T1000 (cell line): ENCODE measurements at places on chromosomes 13 and 19.

- DNase-seq = no peak
These were observed 19.9 kb upstream of the CACTIN start for GRCh38 chr19:3646336-3647092.

DNA sequence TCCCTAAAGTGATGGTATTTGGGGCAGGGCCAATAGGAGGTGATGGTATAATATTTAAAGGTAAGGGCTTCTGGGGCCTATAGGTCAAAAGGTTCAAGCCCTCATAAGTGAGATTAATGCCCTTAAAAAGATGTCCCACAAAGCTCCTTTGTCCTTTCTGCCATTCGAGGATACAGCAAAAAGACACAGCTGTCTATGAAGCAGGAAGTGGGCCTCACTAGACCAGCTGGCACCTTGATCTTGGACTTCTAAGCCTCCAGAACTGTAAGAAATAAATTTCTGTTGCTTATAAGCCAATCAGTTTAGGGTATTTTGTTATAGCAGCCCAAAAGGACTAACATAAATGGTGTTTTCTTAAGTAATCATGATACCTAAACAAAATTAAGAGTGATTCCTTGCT is 27.2 kb upstream of the POU4F1 start:
- DNase-seq = no peak

DNA sequence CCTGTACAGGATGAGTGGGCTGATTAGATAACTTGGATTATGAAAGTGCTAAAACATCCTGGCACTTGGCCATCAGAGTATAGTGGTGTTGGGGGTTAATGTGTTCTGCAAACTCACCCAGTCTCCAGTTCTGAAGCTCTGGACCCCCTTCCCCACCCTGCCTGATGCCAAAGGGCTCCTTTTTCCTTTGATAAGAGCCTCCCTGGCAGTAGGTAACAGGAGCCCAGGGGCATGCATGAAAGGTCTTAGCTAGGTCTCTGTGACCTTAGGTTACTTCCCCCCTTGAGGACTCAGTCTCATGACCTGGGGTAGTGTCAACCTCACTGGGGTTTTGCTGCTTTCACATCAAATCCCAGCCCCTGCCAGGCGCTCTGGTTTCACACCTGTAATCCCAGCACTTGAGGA is 2.5 kb downstream of the RPS28 start:
- DNase-seq = no peak

- DNase-seq = no peak
These were observed 179.9 kb upstream of the TSHZ3 start for GRCh38 chr19:31529121-31529520.

DNA sequence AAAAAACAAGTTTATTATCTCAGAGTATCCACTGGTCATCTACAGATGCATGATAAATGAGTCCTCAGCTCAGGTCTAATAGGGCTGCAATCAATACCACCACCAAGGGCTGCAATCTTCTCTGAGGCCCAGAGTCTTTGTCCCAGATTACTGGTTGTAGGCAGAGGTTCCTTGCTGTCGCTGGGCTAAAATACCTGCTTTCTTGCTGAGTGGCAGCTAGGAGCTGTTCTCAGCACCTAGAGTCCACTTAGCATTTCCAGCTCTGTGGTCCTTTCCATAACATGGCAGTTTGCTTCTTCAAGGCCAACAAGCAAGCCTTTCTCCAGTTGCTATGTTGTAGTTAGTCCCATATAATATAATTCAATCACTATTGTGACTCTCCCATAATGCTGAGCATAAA is 351.3 kb downstream of the SLITRK1 start:
- DNase-seq = no peak

- no peak for DNase-seq
These were observed 3.3 kb downstream of the FBL start for GRCh38 chr19:39842693-39843435.

DNA sequence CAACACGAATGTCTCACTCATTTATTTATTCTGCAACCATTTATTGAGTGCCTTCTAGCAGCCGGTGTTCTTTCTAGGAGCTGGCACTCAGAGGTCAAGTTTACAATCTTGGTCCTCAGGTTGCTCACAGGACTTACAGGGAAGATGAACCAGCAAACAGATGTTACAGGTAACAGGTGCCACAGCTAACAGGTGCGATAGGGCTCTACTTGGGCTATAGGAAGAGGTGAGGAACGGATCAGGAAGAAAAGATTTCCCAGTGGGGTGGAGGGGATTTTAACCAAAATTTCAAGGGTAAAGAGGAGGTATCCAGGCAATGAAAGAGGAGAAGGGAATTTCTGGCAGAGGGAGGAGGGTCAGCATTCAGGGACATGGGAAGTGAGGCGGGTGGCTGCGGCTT is 87.3 kb upstream of the FARP1 start:
- no peak for DNase-seq

DNA sequence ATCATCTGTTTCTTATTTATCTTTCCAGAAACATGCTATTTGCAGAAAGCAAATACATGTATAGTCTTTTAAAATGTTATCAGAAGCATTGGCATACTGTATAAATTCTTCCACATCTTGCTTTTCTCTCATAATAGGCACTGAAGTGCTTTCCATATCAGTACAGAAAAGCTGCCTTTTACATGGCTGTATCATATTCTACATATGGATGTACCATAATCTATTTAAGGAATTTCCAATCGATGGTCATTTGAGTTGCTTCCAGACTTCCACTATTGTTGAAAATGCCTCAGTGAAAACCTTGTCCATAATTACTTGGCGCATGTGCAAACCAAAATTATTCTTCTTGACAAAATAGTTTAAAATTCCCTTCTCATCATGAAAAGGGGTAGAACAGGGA is 272.5 kb downstream of the LHFPL6 start:
- DNase-seq = no peak

GRCh38 chr19:57267291-57267690 is 13.0 kb upstream of the ZNF460 start:
- DNase-seq = no peak

- no peak for DNase-seq
These were observed 86.1 kb downstream of the KLF12 start for GRCh38 chr13:74047931-74048600.

GRCh38 chr19:28296506-28296905 is 916.4 kb downstream of the UQCRFS1 start:
- DNase-seq = no peak

DNA sequence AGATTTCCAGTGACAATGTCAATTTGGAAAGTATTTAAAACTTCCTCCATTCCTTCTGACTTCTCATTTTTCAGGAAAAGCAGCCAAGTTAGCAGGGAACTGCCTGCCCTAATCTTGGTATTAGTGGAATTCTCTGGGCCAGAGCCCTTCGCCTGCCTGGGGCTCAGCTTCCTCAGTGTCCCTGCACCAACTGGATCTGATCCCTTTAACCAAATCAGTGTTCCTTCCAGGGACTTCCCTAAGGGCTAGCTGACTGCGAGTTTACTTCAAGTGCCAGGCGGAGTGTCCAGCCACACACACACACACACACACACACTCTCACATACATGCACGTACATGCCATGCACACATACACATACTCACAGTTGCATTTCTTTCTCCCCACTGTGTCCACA is 20.0 kb downstream of the RAB20 start:
- no peak for DNase-seq

GRCh38 chr13:53732664-53733063 is 704.1 kb downstream of the OLFM4 start:
- DNase-seq = no peak

GRCh38 chr19:45592366-45592765 is 7.8 kb upstream of the OPA3 start:
- no peak for DNase-seq

- DNase-seq = no peak
These were observed 138.6 kb downstream of the KCNRG start for GRCh38 chr13:50153876-50154275.

DNA sequence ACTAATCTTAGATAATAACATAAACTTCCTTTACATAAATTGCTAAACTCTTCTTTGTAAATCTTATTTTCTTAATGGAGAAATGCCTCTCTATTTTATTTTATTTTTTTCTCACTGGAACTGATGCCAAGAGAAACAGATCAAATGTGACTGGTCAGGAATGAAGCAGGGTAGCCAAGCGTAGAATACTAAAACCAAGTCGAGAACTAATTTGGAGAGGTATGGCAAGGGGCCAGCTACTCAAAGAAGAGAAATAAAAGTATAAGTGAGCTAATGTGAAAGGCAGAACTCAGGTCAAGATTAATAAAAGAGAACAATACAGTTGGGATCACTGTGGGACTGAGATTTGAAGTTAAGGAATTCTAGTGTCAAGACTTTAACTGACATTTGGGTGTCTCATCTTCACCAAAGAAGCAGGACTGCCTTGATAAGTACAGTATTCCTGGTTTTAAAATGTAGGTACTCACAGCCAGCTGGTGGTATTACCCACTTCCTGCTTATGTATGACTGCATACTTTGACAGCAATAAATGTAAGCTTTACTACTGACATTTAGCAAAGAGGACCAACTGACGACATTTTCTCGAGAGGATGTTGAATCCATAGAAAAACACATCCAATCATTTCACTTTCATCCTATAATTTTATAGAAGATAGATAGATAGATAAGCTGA is 1192.2 kb downstream of the EFNB2 start:
- no peak for DNase-seq

DNA sequence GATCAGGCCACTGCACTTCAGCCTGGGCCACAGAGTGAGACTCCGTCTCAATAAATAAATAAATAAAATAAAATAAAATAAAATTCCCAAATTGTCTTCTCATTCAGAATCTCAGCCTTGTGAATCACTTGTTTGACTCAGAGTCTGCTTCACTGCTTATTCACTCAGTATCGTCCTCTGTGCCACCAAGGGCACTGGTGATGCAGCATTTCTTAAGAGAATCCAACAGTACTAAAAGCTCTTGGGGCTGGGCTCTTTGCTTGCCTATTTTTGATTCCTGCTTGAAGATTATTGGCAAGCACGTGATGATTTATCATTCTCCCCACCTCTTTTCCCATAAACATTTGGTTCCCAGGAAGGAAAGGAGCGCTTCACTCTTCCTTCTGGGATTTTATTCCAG is 54.8 kb upstream of the HMGB1 start:
- DNase-seq = no peak

DNA sequence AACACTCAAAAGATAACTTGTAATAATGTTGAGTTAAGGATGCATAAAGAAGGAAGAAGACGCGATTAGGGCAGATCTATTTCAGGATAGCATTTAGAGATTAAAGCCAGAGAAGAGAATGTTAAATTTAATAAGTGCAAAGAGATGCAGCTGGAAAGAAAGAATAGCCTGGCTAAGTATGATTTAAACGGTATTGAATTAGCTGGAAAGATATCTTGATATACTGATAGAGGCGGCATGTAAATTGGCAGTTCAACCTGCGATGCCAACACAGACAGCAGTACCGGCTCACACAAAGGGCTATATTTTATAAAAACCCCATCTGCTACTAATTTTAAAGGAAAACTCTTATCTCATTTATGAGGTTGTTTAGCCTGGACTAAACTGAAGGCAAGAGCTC is 121.4 kb downstream of the ENOX1 start:
- no peak for DNase-seq

DNA sequence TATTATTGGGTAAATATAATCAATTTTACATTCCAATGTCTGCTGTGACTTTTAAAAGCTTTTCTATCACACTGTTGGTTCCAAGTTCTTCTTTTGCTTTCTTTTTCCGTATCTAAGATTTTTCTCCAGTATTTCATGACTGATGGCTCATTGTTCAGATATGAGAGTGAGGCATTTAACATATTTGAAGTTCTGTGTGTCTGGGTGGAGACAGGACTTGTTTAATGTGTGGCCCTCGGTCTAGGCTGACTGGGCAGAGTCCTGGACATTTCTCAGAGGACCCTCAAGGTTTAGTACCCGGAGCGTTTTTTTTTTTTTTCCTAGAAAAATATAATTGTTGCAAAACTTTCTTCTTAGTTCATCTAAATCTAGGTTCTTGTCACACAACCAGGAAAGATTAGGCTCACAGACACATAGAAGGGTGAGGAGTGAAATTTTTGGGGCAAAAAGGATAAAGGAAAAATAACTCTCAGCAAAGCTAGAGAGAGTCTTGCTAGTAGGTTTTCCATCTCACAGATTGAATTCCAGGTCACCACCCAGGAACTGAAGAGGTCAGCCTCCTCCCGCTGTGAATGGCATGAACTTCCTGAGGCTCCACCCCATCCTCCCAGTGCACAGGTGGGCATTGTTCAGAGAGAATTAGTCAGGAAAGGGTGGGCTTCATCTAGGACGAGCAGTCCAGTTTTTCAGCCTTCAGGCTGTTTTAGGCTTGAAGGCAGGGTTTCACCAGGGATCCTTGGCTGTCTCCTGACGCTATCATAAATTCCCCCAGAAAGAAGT is 1002.4 kb upstream of the PCDH9 start:
- DNase-seq = no peak

DNA sequence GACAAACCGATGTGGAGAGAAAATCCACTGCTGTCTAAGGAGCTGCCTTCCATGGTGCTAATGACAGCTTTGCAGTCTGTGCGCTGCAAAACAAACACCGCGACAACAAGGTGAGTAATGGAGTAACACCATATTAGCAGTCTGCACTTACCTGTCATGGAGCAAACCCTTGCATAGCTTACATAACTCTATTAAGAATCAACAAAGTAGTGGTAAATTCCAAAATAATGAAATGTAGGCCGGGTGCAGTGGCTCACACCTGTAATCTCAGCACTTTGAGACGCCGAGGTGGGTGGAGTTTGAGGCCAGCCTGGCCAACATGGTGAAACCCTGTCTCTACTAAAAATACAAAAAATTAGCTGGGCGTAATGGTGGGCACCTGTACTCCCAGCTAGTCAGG is 56.2 kb downstream of the PARP4 start:
- DNase-seq = no peak

DNA sequence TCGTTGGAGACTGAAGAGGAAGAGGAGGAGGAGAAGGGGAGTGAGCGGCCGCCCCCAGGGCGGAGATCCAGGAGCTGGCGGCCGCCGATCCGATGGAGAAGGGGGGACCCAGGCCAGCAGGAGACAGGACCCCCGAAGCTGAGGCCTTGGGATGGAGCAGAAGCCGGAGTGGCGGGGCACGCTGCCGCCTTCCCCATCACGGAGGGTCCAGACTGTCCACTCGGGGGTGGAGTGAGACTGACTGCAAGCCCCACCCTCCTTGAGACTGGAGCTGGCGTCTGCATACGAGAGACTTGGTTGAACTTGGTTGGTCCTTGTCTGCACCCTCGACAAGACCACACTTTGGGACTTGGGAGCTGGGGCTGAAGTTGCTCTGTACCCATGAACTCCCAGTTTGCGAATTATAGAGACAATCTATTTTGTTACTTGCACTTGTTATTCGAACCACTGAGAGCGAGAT is 1.8 kb downstream of the GADD45B start:
- DNase-seq = no peak

GRCh38 chr13:43515531-43515930 is 271.2 kb downstream of the ENOX1 start:
- DNase-seq = no peak

GRCh38 chr13:84405286-84405685 is 523.0 kb upstream of the SLITRK1 start:
- DNase-seq = no peak
